Tibial nerve (tissue), 4 donors: ENCODE measurements at places on chromosomes 7 and 10. TPM values are rescaled to one million over a fixed set of nuclear protein-coding genes. Genes with fewer than 3 reads are reported as not detected.

DNA sequence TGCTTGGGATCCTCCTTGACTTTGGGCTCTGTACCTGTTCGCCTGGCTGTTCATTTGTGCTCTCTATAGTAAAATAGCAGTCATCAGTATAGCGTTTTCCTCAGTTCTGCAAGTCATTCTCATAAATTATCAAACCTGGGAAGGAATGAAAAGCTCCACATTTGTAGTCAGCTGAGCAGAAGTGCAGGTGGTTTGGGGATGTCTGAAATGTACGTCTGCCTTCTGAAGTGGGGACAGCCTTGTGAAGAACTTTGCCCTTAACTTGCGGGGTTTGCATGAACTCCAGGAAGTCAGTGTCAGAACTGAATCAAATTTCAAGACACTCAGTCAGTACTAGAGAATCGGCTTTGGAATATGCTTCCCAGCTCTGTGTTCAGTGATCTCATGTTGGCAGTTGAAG lies 358.3 kb upstream of the PRKCQ start:
- no peaks in the 10 kb centered on the region for H3K4me1 ChIP-seq
- no peak overlapping the region for H3K4me3 ChIP-seq
- no peaks in the 10 kb centered on the region for H3K27me3 ChIP-seq
- H3K36me3 ChIP-seq = no peaks in the 10 kb centered on the region

GRCh38 chr7:137880432-137880831 lies 33.7 kb upstream of the DGKI start:
- H3K4me3 ChIP-seq = no peak overlapping the region
- H3K36me3 ChIP-seq = peaks cover 86% of the 10 kb centered on the region
- H3K27ac ChIP-seq = no peak overlapping the region

DNA sequence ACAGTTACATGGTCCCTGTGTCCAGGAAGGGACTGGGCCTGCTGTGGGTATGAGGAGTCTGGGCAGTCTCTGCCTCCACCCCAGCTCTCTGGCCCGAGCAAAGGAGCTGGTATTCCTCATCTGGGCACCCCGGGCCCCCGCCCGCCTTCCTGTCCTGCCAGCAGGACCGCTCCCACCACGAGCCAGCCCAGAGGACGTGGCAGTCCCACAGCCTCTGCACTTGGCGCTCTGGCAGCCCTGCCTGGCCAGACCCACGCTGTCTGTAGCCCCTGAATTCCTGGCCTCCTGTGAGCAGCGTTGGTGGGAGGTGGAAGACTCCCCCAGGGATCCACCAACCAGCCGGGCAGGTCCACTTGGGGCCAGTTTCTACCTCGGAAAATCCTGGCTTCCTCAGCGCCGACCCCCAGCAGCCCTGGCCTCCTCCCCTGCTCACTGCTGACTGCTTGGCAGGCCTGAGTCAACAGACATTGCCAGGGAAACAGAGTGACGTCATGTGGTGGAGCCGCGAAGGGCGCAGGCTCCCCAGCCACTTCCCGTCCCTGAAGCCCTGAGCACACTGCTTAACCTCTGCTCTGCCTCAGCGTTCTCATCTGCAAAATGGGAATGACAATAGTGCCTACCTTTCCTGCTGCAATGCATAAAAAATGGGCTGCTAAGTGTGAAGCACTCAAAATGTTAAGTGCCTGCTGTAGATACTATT lies 21.6 kb upstream of the LIMK1 start:
- peak; percentile 71 for DNase-seq
- H3K27ac ChIP-seq = peak overlapping the region; percentile 81
- H3K4me1 ChIP-seq = peaks cover 7% of the 10 kb centered on the region
- no peaks in the 10 kb centered on the region for H3K27me3 ChIP-seq
- H3K36me3 ChIP-seq = peaks cover 77% of the 10 kb centered on the region
- H3K4me3 ChIP-seq = peak overlapping the region; percentile 43

- H3K36me3 ChIP-seq = no peaks in the 10 kb centered on the region
- H3K27me3 ChIP-seq = no peaks in the 10 kb centered on the region
- DNase-seq = no peak
- no peaks in the 10 kb centered on the region for H3K4me1 ChIP-seq
- no peak overlapping the region for H3K27ac ChIP-seq
Measured at GRCh38 chr7:49023345-49024328, 99.3 kb downstream of the CDC14C start.

DNA sequence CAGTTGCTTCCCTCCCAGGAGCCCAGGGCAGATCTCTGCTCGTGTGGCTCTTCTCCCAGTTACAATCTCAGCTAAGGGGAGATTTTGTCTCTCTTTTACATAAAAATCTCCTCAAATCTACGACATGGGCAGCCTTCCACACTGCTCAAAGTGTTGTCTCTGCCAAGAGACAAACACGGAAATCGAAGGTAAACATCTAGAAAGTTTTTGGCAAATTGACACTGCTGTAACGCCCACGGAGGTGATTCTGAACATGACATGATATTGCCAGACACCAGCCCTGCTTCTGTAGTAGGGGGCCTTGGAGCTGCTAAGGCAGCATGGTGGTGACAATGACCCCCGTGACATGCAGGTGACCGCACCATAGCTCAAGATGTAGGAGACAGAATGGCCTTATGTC lies 128.3 kb downstream of the CCDC3 start:
- H3K4me3 ChIP-seq = no peak overlapping the region
- no peaks in the 10 kb centered on the region for H3K36me3 ChIP-seq
- DNase-seq = no peak
- H3K4me1 ChIP-seq = peaks cover 16% of the 10 kb centered on the region

- H3K27ac ChIP-seq = no peak overlapping the region
- no peaks in the 10 kb centered on the region for H3K36me3 ChIP-seq
- no peak overlapping the region for H3K4me3 ChIP-seq
- H3K27me3 ChIP-seq = no peaks in the 10 kb centered on the region
- DNase-seq = no peak
Measured at GRCh38 chr7:66452165-66452564, 176.5 kb upstream of the KCTD7 start.

DNA sequence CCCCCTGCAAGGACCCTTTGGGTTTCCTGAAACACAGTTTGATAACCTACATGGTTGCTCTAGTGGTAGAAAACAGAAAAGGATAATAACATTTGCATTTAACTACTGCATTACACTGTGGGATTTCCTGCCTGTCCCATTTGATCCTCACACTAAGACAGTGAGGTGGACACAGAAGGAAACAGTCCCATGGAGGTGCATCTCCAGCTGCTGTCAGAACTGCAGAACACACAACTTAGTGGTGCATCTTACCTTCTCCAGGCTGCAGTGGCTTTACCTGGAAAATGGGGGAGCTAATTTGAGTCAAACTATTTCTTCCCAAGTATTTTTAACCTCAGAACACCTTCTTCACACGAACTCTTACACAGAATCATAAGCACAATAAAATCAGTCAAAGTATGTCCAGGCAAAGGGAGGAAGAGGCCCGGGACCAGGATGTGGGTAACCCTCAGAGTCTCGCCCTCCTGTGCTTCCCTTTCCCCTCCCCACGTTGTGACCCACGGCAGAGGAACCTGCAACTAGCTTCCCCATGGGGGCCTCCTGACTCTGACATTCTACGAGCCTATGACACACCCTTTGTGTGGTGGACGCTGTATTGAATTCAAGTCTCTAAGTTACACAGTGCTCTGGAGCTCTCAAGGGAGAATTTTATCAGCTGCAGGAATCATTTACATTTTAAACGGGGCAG lies 33.7 kb downstream of the SCRN1 start:
- no peaks in the 10 kb centered on the region for H3K27me3 ChIP-seq
- peaks cover 20% of the 10 kb centered on the region for H3K36me3 ChIP-seq
- peak overlapping the region; percentile 86 for H3K27ac ChIP-seq
- no peak overlapping the region for H3K4me3 ChIP-seq

GRCh38 chr10:71207578-71207977 lies 4.8 kb upstream of the UNC5B start:
- DNase-seq = no peak
- H3K36me3 ChIP-seq = no peaks in the 10 kb centered on the region
- no peak overlapping the region for H3K4me3 ChIP-seq
- peaks cover 32% of the 10 kb centered on the region for H3K27me3 ChIP-seq
- no peaks in the 10 kb centered on the region for H3K4me1 ChIP-seq

GRCh38 chr7:78383096-78383880 lies 584.7 kb downstream of the PHTF2 start:
- DNase-seq = no peak
- no peaks in the 10 kb centered on the region for H3K36me3 ChIP-seq
- no peaks in the 10 kb centered on the region for H3K4me1 ChIP-seq
- H3K4me3 ChIP-seq = no peak overlapping the region
- no peak overlapping the region for H3K27ac ChIP-seq
- H3K27me3 ChIP-seq = no peaks in the 10 kb centered on the region

- no peak overlapping the region for H3K4me3 ChIP-seq
- peaks cover 11% of the 10 kb centered on the region for H3K4me1 ChIP-seq
- no peak for DNase-seq
Measured at GRCh38 chr10:92208736-92209135, 82.1 kb downstream of the CPEB3 start.

DNA sequence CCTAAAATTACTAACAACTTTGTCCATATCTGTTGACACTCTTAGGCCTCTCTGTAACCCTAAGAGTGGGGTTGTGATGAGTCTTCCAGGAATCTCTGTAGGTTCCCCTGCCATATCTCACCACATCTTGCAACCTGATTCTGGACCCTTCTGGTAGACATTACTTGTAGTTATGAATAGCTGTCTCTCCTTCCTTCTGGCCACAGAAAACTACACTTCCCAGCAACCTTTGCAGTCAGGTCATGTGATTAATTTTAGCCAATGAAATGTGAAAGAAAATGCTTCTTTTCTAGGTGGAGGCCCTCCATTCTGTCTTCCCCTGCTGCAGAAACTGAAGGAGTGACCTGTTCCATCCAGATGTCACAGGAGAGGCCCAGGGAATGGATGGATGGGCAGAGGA lies 147.6 kb upstream of the AOAH start:
- no peaks in the 10 kb centered on the region for H3K27me3 ChIP-seq
- H3K4me3 ChIP-seq = no peak overlapping the region
- no peak overlapping the region for H3K27ac ChIP-seq
- peaks cover 88% of the 10 kb centered on the region for H3K36me3 ChIP-seq

DNA sequence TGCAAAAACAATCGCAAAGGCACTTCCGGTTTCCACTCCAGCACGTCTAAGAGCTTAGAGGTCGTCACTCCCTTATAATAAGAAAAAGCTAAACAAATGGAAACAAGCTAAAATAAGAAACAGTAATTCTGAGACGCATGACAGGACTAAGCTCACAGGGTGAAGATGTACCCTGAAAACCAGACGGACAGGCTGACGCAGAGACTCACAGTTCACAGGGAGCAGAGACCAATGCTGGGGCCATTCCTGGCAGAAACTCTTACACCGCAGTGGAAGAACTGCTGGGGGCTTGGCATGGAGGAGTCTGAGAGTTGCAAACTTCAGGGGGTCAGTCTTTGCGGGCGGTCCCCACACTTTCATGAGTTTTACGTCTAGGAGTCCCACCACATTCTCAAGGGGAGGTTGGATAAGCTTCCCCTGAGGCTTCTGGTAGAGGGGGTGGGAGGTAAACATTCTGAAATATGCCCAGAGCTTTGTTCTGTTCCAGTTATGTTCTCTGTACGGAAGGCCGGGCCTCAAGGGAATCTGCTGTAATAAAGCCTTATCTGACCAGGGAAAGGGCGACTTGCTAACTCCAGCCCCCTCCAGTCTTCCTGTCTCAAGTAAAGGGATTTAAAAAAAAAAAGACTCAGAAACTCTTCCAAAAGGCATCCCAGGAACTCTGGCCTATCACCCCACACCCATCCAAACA lies 47.8 kb downstream of the BRI3 start:
- DNase-seq = no peak
- no peak overlapping the region for H3K4me3 ChIP-seq
- no peaks in the 10 kb centered on the region for H3K36me3 ChIP-seq
- no peak overlapping the region for H3K27ac ChIP-seq

DNA sequence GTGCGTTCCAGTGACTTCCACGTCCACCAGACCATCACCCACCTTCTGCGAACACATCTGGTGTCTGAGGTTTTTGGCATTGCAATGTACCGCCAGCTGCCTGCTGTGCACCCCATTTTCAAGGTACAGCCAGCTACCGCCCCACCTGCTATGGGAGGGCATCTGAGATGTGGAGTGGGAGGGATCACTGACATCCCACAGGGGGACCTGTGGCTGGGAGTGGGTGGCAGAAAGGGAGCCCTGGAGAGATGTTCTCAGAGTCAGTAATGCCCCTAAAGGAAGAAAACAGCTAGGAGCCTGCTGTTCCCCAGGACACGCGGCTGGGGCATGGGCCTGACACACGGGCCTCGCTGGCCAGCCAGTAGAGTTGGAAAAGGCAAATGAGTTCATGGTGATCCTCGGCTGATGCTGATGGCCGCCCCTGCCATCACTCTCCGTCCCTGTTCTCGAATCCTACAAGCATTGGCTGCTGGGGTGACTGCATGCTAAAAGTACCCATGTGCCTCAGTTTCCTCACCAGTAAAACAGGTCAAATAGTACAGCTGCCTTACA lies 66.6 kb downstream of the ALOX5 start:
- no peaks in the 10 kb centered on the region for H3K27me3 ChIP-seq
- H3K36me3 ChIP-seq = peaks cover 4% of the 10 kb centered on the region
- no peak overlapping the region for H3K27ac ChIP-seq
- DNase-seq = no peak
- no peaks in the 10 kb centered on the region for H3K4me1 ChIP-seq
- H3K4me3 ChIP-seq = no peak overlapping the region

DNA sequence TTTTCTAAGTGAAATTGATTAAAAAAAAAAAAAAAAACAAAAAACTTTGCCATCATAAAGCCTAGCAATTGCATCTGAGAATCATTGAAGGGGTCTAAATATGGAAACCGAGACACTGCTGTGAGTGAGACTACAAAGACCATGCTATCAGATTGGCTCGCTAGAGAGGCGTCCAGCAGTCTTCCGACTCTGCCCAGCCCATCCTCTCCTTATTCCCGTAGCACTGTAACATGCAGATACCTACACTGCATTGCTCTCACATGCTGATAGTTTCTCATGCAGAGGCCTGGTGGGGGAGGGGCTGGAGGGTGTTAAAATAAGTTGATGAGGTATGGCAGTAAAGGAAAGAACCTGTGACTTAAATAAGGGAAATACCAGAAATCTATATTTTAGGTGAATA lies 130.7 kb downstream of the NRF1 start:
- no peak overlapping the region for H3K4me3 ChIP-seq
- no peak for DNase-seq
- H3K27me3 ChIP-seq = no peaks in the 10 kb centered on the region
- no peaks in the 10 kb centered on the region for H3K4me1 ChIP-seq
- peaks cover 2% of the 10 kb centered on the region for H3K36me3 ChIP-seq

GRCh38 chr7:114148779-114149178 lies 230.0 kb upstream of the PPP1R3A start:
- DNase-seq = no peak
- no peaks in the 10 kb centered on the region for H3K4me1 ChIP-seq
- no peak overlapping the region for H3K4me3 ChIP-seq

GRCh38 chr10:84047258-84048010 lies 91.9 kb upstream of the GHITM start:
- no peak overlapping the region for H3K27ac ChIP-seq
- no peaks in the 10 kb centered on the region for H3K4me1 ChIP-seq
- H3K36me3 ChIP-seq = no peaks in the 10 kb centered on the region
- no peak overlapping the region for H3K4me3 ChIP-seq

The CDK5 gene
- total RNA-seq = 3.6 TPM

The SPDYE5 gene
- total RNA-seq = not detected

The ELAPOR2 gene
- 16.5 TPM for total RNA-seq

The AMZ1 gene
- total RNA-seq = 0.87 TPM

The TMEM236 gene
- 1.7 TPM for total RNA-seq

The BEND7 gene
- 10.8 TPM for total RNA-seq

The CCT6A gene
- total RNA-seq = 60.0 TPM

The GPR158 gene
- under 0.01 TPM for total RNA-seq

The CTTNBP2 gene
- total RNA-seq = 18.6 TPM
